ENCODE measurements at places on chromosomes 13 and 19.

GRCh38 chr19:8089664-8090601, 37.4 kb downstream of the CCL25 start:
- no peak for DNase-seq

- DNase-seq = no peak
These were observed 135.6 kb downstream of the PAN3 start for GRCh38 chr13:28273919-28274318.

GRCh38 chr19:18871543-18871942, 24.4 kb downstream of the CERS1 start:
- no peak for DNase-seq

- DNase-seq = no peak
These were observed 5.6 kb downstream of the CADM4 start for GRCh38 chr19:43634068-43634467.

GRCh38 chr13:54841682-54842081, 1813.1 kb downstream of the OLFM4 start:
- no peak for DNase-seq

GRCh38 chr13:48504606-48505005, 28.3 kb downstream of the RCBTB2 start:
- no peak for DNase-seq

- no peak for DNase-seq
These were observed 2.1 kb downstream of the CILP2 start for GRCh38 chr19:19540064-19540714.

- no peak for DNase-seq
These were observed 283.1 kb downstream of the DCT start for GRCh38 chr13:94196413-94196812.

DNA sequence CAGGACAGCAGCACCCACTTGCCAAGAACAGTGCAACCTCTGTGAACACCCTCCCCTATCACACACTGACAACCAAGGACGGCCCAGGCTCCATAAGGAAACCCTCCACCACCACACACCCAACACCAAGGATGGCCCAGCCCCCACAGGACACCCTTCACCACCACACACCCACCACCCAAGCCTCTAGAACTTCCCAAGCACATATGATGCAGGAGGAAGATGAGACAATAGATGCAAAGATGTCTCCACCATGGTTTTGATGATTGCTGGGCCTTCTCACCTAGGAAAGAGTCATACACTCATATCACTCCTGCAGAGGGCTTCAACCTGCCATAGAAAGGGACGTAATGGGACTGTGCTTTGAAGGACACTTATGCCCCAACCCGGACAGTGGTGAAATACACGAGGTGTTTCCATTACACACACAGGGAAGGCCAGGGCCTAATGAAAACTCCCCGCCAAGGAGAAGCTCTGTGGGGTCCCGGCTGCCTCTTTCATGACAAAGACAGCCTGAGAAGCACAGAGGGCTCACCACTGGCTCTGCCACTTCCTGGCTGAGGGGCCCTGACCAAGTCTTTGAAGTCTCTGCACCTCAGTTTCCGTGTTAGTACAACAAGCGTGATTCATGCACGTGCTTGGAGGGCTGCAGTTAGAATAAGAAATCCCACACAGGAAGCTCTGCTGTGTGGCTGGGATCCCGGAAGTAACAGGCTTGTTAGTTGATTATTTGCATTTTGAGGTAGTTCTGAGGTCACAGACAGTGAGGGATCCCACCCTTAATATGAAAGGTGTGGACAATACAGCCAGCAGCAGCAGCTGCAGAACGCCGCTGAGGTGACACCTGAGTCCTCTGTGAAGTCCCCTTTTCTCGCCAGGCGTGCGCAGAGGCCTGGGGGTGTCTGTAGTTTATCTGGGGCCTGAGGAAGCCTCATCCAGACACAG, 61.9 kb upstream of the ATP12A start:
- no peak for DNase-seq

DNA sequence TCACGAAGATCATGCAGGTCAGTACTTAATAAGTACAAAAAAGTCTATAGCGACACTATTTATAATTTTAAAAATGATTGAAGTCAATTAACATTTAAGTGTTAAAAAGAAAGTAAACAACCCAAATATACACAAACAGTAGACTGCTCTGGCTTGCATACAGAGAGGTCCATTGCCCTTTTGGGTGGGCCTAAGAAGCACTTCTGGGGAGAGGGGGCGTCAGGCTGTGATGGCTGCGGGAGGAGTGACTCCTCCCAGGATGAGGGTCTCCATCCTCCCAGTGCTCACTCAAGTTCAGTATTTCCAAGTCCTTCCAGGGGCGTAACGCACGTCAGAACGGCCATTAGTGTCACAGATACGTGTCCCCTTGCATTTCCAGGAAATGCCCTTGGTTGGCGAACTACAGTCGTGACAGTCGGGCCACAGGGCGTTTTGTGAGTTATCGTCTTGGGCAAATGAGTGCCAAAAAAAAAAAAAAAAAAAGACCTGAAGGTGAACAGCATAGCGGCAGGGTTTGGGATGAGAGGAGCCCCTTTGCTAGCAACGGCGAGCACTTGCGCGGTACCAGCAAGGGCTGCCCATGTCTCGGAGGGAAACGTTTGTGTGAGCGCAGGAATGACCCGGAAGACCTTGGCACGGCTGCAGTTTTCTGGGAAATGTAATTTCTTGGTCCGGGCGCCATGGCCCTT, at the start of gene SCGB2B2:
Gene SCGB2B2, minus strand, starts transcription at position 463 of the 689 bp plus-strand sequence. CDS start 82,596 bp downstream, outside the sequence.
- DNase-seq = no peak
